ENCODE measurements at places on chromosomes 4 and X.

- no peak for DNase-seq
Measured at GRCh38 chrX:31331928-31332327, 260.1 kb upstream of the FTHL17 start.

DNA sequence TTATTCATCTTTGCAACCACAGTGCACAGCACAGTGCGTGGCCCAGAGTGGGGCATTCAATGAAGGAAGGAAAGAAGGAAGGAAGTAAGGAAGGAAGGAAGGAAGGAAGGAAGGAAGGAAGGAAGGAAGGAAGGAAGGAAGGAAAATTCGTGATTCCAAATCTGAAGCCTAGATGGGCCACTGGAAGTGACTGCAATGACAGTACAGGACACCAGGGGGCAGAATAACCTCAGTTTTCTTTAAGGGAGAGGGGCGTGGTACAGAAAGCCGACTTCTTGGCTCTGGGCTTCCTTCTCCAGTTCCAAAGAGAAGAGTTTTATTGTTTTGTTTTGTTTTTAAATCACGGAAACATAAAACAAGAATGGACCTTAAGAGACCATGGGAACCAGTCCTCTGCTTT, 47.8 kb downstream of the APLN start:
- DNase-seq, result peak; percentile 55

DNA sequence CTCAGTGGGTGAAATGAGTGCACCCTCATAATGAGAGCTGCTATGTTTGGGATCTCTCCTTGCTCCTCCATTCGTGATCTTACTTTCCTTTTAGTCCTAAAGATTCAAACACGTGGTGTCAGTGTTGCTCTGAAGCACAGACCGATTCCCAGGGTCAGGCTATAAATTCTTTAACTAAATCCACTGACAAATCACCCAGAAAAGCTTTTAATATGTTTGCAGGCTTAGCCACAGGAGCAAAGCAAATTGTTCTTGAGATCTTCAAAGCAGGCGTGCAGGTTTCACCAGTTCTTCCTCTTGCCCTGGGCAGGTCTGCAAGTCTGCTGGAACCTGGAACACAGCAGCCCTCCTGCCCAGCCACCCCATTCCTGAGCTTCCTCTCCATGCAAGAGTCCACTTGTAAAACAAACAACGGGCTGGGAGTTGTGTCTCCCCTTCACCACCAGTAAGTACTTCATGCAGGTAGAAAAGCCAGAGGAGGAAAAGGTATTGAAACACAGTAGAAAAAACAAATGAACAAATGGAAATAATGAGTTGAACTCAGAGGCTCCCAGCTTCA, 70.1 kb upstream of the ENPP6 start:
- DNase-seq, result no peak

DNA sequence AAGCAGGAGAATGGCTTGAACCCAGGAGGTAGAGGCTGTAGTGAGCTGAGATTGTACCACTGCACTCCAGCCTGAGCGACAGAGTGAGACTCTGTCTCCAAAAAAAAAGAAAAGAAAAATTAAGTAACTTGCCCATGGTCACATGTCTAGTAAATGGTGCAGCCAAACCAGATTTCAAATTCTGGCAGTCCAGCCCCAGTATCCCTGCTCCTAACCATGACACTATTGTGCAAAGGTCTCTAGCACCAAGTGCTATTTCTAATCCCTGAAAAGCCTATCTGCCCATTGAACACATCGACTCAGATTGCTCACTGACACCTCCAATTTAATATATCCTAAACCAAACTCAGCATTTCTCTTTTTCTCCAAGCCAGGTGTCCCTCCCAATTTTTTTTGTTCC, 7.6 kb upstream of the LAMP2 start:
- DNase-seq, result no peak
